ENCODE measurements at places on chromosomes 7 and 10.
A peak's percentile ranks its signal among the peaks of the same experiment; 100 is the strongest.

DNA sequence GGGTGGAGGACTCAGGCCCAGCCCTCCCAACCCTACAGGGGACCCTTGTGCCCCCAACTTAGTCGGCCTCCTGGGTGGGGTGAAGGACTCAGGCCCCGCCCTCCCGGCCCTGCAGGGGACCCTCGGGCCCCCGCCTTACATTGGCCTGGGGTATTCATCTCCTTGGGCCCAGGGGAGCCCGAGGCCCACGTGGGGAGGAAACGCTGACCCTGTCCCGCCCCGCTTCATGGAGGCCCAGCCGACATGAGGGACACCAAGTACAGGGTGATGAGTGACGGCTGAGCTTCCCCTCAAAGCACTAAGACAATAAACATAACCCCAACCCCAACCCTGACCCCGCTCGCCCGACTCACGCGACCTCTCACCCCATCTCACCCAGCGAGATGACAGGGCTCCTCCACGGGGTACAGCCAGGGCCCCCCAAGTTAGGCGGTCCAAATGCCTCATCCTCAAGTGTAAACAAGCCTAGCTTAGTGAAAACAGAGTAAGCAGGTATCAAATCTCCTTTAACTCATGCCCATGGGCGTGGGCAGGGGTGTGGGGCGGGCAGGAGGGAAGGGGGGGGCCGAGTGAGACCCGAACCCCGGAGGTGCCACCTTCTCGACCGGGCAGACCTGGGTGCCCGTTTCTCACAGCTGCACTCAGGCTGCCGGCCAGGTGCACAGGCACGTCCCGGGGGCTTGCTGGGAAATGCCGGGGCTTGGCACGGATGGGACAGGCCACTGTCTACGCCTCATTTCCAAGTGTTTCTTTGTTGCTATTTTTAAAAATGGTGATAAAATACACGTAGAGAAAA, 8.2 kb downstream of the CYP2W1 start:
- no peak for DNase-seq

GRCh38 chr7:115232041-115232440, 310.1 kb downstream of the MDFIC start:
- no peak for DNase-seq

DNA sequence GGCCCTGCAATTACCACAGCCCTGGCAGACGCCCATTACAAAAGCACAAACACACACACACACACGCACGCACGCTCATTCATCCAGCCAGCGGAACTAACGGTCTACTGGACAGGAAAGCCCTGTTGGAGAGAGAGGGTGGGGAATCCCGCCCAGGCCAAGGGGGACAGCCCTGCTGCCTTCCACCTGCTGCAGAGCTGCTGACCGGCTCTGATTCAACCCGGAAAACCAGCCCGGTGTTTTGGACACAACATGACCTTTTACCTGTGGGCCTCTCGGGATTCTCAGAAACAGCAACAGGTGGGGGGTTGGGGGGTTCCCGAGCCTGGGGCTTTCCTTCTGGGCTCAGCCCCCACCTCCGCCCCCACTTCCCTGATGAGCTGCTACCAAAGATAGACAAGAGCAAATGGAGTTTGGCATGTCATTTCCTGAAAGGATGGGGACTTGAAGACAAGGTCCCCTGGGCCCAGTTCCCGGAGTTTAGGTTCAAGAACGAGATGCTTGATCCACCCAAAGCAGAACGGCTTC, 18.5 kb upstream of the SERPINE1 start:
- peak; percentile 95 for DNase-seq

- DNase-seq, result no peak
These were observed 87.6 kb upstream of the ATP6V0A4 start for GRCh38 chr7:138885383-138886147.

DNA sequence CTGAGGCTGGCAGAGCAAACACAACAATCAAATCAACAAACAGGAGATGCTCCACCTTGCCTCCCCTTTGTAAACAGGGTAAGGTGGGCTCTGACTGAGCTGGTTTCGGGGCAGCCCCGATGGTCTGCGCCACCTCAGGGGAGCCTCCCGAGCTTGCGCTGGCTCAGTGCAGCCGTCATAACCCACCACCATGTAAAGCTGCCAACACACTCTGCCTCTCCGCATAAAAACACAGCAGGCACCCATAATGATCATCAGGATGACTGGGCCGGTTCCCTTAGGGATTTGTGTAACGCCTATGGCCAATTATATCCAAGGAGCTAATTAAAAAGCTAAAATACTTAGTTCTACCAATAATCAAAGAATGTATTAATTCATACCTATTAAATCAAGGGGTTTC, 124.5 kb downstream of the PRPF18 start:
- no peak for DNase-seq

DNA sequence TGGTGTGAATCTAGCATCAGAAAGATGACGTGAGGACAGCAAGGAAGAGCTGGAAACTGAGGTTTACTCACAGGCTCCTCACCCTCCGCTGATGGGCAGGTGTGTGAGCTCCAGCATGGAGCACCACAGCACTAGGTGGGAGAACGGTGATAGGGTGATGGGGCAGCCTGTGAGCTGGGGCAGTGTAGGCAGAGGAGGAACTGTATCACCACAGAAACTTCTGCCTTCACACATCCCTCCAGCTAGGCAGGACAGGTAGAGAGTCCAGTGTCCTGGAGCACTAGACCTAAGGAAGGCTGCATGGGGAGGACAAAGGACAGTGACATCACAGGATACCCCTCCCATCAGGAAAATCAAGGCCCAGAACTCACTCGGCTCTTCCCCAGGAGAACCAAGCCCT, 241.8 kb upstream of the PRSS58 start:
- no peak for DNase-seq

GRCh38 chr10:88092973-88093372, 229.5 kb downstream of the PTEN start:
- no peak for DNase-seq

DNA sequence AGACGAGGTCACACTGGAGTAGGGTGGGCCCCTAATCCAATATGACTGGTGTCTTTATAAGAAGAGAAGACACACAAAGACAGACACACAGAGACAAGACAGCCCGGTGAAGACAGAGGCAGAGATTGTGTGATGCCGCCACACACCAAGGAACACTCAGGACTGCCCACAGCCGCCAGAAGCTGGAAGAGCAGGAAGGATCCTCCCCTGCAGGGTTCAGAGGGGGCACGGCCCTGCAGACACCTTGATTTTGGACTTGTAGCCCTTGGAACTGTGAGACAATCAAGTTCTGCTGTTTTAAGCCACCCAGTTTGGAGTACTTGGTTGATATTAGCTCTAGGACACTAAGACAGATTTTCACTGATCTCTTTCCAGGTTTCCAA, 72.1 kb upstream of the NANOS1 start:
- DNase-seq, result no peak

DNA sequence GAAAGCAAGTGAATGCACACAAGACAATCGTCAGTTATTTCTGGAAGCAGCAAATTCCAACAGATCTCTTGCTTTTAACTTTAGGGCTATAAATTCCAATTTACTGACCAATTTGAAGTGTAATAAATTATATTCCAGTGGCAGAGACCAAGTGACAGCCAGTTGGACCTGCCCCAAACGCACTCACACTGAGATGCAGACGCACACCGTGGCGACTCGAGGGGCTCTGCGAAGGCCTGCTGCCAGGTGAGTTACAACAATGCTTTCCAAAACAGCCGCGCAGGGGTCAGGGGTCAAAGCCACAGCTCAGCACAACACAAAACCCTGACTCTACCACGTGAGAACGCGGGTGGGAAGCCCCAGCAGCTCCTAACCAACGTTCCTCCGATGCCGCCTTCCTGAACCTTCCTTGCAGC, 97.4 kb downstream of the ZRANB1 start:
- no peak for DNase-seq

DNA sequence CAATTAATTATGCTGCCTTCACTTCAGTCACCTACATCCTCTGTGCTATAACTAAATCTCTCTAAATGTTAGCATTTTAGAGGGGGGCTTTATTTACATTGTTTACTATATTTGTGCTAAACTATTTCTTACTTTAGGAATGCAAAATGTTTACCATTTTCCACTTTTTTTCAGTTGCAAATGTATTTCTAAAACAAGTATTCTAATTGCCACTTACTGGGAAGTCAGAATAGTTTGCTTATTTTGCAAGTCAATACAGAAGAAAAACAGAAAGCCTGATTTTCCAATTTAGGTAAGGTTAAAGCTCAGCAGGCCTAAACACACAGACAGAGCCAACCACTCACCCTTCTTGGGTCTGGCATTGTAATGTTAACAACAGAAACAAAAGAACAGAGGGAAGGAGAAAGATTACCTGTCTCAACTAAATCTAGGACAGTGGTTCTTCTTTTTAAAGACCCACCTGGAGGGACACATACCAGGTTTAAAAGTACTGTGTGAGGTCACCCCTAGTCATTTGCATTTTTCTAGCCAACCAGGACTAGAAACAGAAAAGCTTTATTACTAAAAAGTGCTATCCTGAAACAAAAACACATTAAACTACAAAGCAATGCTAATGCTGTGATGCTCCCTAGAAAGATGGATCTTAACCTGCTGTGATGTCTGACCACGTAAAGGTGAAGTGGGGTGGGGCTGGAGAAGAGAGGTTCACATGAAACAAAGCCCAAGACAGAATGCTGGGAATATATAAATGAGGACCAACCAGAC, 178.2 kb downstream of the SLC25A13 start:
- DNase-seq, result no peak

DNA sequence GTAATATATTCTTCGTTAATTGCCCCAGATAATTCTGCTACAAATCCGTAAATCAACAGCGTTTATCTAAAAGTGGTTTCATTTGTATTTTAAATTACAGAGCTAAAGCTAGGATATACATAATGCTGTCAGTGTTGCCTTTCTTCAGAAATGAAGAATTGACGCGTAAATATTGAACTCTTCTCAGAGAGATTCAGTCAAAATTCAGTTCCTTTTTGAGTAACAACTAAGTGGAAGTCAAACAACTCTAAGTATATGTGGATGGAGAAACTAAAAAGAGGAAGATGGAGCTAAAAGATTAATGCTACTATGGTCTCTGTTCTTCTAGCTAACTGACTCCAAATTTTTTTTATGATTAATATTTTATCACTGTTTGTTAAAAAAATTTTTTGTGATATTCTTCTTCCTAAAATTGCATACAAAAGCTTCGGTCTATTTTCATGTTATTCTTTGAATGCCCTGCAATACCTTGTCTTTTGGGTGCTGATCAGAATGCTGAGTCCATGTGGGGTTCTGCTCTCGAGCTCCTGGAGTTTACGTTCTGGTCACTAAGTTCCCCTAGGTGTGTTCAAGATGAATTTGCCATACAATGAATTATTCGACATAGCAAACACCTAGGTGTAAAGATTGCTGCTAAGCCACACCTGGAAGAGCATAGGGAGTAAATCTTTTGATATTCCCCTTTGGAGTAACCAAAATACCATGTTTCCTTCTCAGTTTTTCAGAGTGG, 20.7 kb downstream of the MDFIC start:
- peak; percentile 66 for DNase-seq

- peak; percentile 67 for DNase-seq
These were observed at the start of gene CHN2 for GRCh38 chr7:29194594-29195427. CHN2 (plus strand) TSS chr7:29194775.

- no peak for DNase-seq
These were observed 95.3 kb upstream of the HDAC9 start for GRCh38 chr7:18400275-18400674.

DNA sequence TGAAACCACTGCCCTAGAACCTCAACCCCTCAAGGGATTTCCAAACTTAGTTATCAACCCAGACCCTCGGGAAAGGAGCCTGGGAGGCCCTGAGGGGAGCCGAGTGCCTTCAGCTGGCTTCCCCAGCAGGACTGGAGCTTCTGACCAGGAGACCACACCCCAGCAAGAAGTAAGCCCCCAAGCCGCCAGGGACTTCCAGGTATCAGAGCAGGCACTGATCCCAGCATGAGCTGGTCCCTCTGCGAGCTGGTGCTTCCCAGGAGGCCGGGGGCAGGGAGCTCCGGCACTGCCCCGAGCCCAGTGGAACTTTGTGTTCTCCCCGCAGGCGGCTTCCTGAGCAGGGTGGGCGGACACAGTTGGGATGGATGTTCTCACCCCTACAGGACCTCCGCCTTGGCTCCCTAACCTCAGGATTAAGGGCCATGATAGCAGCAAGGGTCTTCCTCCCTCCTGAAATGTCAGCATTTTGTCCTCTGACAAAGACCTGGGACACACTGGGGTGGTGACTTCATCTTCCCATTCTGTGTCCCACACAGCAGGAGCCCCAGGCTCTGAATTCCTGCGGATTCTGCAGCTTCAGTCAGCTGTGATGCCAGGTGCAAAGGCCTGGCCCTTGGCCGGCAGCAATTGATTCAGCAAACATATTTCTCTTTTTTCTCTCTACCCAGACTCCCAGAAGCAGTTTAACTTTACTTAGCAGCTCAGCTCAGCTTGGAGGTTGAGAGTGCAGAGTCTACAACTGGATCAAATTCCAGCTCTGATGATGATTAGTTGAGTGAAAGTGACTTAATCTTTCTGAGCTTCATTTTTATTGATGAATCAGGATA, 11.6 kb downstream of the ATP6V0E2 start:
- no peak for DNase-seq

DNA sequence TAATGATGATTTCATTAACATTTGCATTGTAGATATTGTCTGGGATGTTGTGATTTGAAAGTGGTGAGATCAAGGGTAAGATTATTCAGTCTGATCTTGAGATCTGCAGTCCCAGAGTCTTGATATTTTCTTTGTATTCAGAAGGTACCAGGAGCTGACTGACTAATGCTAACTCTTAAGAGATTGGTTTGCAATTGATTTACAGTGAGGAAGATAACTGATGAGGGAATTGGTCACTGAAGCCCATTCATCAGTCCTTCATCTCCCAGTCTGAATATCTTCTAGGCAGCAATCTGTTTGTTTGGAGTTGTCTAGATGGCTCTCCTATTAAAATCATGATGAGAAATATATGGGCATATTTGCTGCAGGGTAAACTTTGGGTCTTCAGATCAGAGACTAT, 473.7 kb downstream of the ARL4A start:
- no peak for DNase-seq

DNA sequence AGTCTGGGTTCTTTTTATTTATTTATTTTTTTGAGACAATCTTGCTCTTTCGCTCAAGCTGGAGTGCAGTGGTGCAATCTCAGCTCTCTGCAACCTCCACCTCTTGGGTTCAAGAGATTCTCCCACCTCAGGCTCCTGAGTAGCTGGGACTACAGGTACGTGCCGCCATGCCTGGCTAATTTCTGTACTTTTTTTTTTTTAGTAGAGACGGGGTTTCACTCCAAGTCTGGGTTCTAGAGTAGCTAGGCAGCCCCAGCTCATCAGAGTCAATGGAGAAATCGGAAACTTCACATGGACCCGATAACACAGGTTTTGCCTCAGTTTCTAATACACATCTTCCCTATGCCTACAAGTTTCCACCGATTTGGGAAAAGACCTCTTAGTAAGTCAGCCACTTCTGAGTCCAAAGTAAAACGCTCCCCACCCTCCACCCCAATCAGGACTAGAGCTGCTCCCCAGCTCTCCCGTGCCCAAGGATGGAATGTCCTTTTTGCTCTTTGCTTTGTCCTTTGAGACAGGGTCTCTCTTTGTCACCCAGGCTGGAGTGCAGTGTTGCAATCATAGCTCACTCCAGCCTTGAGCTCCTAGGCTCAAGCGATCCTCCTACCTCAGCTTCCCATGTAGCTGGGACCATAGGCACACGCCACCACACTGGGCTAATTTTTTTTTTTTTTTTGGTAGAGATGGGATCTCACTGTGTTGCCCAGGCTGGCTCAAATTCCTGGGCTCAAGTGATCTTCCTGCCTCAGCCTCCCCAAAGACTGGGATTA, 3.8 kb upstream of the SERPINE1 start:
- no peak for DNase-seq

- no peak for DNase-seq
These were observed 26.6 kb downstream of the DIP2C start for GRCh38 chr10:662686-663465.

- no peak for DNase-seq
These were observed 89.5 kb downstream of the KCNMA1 start for GRCh38 chr10:77548157-77548556.

- no peak for DNase-seq
These were observed 12.2 kb upstream of the JMJD1C start for GRCh38 chr10:63477927-63478326.

Measured in suppressor macrophage treated with lipopolysaccharide for 1 hour (primary cell).